Islet precursor cell (in vitro differentiated cells): ENCODE measurements at places on chromosomes 6 and 20.

DNA sequence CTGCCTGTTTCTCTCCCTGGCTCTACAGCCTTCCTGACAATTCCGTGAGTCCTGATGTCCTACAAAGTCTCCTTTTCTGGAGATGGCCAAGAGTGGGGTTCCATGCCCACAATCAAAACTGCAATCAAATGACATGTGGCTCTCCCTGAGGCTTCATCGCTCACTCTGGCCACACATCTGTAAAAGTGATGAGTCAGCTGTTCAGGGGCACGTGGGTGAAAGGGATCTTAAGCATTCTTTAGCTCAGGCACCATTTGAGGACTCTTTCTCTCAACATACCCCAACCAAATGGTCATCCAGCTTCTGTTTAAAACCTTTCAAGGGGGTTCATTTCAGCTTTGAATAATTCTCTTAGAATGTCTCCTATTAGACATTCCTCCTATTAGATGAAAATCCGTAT is 42.3 kb upstream of the EYA2 start:
- no peak for DNase-seq

GRCh38 chr6:87879132-87879861 is 168.3 kb upstream of the SPACA1 start:
- no peak for DNase-seq

- no peak for DNase-seq
These were observed 88.6 kb downstream of the MCHR2 start for GRCh38 chr6:99905209-99906106.

GRCh38 chr6:138031417-138031816 is 75.8 kb downstream of the PERP start:
- no peak for DNase-seq

- DNase-seq = no peak
These were observed 552.3 kb downstream of the KIF16B start for GRCh38 chr20:16020971-16021370.

DNA sequence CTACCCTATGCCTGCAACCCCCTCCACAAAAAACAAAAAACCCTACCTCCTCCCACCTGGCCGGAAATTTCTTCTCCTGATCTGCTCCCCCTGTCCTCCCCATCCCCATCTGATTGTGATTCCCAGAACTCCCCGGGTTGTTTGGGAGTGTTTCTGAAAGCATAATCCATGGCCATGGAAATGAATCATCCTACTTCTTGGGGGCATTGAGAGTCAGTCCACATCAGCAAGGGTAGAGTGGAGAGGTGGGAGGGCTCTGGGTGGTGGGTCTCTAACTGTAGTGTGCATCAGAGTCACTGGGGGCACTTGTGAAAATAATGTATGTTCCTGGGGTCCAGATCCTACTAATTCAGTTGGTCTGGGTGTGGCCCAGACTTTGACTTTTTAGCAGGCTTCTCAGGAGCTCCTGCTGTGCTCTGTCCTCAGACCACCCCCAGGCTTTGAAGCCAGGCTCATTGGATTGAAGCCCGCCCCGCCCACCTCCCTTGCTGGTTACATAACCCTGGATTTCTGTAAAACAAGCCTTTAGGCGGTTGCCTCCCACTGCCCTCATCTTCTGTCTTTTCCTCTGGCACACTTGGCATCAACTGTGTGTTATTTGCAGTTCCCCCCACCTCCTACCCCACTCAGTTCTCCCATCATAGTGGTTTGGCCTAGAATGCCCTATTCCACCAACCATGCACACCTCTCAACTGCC is 10.5 kb downstream of the PIGT start:
- no peak for DNase-seq

DNA sequence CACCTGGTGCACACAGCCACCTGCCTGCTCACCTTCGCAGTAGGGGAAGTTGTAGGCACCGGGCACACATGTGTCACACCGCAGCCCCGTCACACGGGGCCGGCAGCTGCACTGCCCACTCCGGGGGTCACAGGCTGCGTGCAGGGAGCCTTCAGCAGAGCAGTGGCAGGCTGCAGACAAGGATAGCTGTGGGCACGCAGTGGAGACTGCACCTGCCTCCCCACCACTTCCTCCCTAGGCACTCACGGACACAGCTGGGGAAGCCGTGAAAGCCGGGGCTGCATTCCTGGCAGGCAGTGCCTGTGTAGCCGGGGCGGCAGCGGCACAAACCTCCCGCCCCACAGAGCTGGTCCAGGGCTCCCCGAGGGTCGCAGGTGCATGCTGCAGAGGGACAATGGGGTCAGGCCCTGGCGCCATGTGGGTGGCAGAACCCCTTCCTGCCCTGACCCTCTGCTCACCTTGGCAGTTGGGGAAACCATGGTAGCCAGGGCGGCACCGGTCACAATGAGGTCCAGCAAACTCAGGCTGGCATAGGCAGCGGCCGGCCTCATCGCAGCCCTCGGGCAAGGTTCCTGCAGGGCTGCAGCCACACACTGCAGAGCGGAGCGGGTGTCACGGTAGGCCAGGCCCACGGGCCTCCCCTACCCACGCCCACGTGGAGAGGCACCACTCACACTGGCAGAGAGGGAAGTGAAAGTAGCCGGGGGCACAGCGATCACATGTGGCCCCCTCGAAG is 29.4 kb downstream of the LAMA5 start:
- no peak for DNase-seq

- no peak for DNase-seq
These were observed 4.9 kb upstream of the BCAS1 start for GRCh38 chr20:54075322-54075721.

DNA sequence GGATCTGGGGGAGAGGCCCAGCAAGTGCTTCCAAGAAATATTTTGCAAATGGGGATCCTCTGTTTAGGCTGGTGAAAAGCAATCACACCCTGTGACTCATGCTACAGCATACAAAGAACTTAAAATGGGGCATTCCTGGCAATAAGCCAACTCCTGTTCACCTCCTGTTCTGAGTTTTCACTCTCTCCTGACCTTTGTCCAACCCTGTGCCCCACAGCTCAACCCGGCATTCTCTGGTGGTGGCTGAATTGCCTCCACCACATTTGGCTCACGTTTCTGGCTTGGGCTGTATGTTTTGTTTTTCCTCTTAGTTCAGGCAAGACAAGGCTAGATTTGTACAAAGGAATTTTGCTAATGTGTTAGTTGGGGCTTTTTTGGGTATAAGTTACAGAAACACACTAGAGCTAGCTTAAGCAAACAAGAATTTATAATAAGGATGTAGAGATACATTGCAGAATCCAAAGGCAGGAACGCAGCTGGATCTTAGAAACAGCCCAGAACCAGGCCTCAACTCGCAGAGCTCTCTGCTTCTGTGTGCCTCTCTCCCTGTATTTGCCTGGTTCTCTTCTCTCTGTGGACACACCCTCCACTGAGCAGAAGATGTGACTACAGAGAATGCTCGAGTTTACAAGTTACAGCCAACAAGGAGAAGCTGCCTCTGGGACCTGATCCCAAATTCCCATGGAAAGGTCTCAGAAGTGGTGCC is 9.4 kb downstream of the ABCC10 start:
- DNase-seq = no peak

- DNase-seq = no peak
These were observed 28.9 kb downstream of the PSMB9 start for GRCh38 chr6:32882879-32883250.

DNA sequence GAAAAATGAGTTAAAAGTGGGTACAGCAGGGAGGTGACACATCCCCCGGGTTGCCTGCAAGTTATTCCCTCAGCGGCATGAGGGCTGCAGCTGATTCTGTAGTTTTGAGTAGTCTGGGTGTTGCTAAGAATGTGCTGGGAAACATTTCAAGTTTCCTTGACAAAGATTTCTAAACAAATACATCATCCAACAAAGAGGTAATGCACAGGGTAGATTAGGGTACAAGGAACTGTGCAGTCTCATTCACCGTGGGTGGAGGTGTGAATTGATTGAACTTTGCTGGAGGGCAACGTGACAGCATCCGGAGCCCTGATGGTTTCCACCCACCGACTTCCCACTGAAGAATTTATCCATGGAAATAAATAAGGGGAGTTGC is 21.8 kb downstream of the CASS4 start:
- no peak for DNase-seq

GRCh38 chr6:94049001-94049400 is 629.6 kb upstream of the EPHA7 start:
- DNase-seq = no peak

DNA sequence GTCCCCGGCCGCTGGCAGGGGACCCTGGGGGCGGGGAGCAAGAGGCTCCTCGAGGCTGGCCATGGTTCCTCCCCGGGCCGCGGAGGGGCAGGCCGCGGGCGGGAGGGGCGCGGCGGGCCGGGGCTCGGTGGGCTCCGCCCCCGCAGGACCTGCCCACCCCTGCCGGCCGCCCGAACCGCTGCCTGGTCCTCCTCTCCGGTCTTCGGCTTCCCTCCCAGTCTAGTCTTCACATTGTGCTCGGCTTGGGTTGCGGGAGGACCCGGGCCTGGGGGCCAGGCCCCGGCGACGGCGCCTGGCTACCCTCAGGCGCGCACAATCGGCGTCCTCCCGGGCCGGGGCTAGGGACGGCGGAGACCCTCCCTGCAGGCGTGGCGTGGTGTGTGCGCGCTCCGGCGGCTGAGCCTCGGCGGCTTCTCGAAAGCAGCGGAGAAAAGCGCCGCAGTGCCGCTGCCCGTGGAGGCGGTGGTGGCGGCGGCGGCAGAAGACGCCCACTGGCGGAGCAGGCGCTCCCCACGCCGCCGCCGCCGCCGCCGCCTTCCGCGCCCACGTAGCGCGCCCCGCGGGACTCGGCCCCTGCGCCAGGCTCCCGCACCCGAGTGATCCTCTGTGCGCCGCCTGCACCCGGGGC is at the start of gene PDE10A:
Gene PDE10A, minus strand, starts transcription at position 493 of the 628 bp plus-strand sequence. Its CDS starts 430 bp downstream, at position 63.
- peak; percentile 85 for DNase-seq
